Activated CD4-positive, alpha-beta T cell treated with anti-CD3 and anti-CD28 coated beads for 36 hours (primary cell): ENCODE measurements at places on chromosomes 6 and 20. TPM values are rescaled to one million over a fixed set of nuclear protein-coding genes. Genes with fewer than 3 reads are reported as not detected.

- peak; percentile 45 for DNase-seq
Observed at GRCh38 chr6:135129136-135129856, 51.8 kb upstream of the MYB start.

DNA sequence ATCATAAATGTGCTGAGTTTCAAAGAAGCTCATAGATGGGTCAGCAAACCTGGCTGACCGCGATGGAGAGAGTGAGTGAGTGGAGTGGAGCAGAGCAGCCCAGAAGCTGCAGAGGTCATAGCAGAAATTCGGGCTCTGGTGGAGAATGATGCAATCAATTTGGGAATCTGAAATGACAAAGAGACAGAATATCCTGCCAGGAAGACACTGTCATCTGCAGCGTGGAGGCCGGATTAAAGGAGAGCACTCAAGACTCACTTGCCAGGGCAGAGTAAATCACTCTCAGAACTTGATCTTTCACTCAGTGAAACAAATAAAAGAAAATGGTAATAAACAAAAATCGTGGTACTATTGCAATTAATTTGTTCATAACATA lies 109.6 kb upstream of the RREB1 start:
- DNase-seq: no peak

DNA sequence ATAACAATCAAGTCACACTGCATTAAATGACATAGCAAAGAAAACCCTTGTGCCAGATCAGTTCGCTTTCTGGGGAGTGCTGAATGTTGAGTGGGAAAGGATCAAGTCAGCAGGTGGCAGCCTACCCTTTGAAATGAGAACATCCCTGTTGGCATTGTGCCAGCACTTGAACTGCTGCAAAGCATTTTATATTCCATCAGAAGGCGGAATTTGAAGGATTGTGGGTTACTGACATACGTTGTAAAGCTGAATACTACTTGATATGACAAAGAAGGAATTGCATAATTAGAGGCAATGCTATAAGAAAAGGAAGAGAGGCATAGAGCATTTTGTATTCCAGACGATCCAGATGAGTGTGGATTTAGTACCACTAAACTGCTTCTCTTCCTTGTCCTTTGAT lies 26.5 kb downstream of the BCKDHB start:
- DNase-seq: peak; percentile 59

DNA sequence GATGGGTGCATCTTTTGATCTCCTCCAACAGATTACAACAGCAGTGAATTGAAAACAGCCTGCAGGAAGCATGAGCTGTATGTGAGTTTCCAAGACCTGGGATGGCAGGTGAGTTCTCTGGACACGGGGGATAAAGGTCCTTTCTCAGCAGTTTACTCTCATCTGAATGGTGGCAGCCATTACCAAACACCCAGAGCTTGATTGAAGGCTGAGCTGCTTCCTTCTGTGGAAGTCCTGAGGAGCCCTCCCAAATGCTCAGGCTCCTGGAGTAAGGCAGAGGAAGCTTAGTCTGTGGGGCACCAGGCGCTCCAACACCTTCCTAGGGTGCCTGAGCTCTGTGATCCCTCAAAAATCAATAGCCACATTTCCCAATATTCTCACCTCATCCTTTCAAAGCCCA lies 31.5 kb downstream of the TXNDC5 start:
- DNase-seq: no peak

- no peak for DNase-seq
Observed at GRCh38 chr6:114068771-114069170, 97.8 kb upstream of the HDAC2 start.

DNA sequence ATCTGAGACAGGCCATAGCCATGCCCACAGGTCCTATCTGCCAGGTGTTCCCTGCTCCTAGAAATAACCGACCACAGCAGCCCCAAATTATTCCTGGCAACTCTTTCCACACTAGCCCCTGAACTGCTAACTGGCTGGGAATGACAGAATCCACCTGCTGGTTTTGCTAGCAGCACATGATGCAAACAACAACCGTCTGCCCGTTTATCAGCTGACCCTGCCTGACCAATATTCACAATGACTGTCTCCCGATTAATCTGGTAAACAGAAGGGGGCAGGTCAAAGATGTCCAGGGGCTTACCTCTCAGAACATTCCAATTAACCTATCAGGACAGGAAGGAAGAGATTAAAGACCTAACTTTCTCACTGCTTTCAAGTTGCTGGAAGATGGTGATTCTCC lies 101.5 kb downstream of the NRSN1 start:
- no peak for DNase-seq

- no peak for DNase-seq
Observed at GRCh38 chr6:12324099-12324498, 33.9 kb downstream of the EDN1 start.

DNA sequence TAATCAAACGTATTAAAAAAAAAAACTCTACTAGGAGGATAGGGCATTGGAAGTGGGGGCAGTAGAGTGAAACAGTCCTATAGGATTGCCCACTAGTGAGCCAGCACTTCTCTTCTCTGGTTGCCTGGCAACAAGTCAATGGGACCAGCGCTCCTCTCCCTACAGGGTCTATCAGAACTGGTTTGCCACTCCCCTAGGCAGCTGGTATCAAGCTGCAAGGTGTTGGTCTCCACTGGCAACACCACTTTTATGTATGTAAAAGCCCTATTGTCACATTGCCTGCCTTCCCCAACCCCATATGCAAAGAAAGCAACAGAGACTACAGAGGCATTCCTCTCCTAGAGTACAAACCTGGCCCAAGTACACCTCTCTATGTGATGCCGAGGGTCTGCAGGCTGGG lies 166.9 kb upstream of the MCHR2 start:
- no peak for DNase-seq

DNA sequence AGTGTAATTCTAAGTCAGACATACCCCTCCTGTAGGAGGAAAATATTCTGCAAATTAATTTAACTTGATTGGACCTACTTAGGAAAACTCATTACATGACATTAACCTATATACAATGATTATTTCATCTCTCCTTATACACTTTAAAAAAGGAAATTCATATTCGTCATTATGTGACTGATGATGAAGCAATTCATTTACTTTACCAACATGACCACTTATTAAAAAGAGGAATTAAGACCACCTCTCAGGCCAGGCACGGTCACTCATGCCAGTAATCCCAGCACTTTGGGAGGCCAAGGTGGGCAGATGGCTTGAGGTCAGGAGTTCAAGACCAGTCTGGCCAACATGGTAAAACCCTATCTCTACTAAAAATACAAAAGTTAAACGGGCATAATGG lies 11.6 kb downstream of the AKIRIN2 start:
- DNase-seq: no peak

GRCh38 chr20:35562541-35563110 lies 20.7 kb downstream of the ERGIC3 start:
- DNase-seq: no peak

- DNase-seq: no peak
Observed at GRCh38 chr6:109701221-109701620, 10.1 kb downstream of the FIG4 start.

DNA sequence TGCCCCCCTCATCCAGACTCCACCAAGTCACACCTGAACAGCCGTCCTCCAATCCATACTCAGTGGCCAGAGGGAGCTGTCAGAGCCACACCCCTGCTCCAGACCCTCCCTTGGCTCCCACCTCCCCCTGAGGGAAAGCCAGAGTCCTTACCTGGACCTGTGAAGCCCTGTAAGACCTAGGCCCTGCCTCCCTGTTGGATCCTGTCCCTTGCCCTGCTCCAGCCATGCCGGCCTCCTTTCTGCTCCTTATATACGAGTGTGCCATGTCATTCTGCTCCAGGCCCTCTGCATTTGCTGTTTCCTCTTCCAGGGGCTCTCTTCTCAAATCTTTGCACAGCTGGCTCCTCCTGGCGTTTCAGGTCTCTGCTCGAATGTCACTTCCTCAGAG lies 100.3 kb upstream of the MYL9 start:
- DNase-seq: no peak

DNA sequence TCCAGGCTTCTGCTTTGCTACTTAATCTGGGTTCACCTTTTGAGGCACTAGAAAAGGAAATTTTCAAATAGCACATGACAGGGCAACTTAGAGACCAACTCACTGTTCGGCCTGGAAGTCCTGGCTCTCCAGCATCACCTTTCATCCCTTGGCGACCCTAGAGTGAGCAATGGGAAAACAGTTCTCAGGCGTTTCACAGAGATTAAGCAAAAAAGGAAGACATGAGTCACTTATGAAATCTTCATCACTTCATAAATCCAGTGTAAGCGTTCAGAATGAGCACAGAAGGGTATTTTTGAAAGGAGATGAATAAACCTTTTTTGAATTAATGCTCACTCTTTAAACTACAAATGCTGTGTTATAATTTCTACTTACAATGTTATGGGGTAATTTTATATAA lies 104.0 kb downstream of the COL12A1 start:
- DNase-seq: no peak

- no peak for DNase-seq
Observed at GRCh38 chr6:53640361-53640760, 25.2 kb downstream of the KLHL31 start.

DNA sequence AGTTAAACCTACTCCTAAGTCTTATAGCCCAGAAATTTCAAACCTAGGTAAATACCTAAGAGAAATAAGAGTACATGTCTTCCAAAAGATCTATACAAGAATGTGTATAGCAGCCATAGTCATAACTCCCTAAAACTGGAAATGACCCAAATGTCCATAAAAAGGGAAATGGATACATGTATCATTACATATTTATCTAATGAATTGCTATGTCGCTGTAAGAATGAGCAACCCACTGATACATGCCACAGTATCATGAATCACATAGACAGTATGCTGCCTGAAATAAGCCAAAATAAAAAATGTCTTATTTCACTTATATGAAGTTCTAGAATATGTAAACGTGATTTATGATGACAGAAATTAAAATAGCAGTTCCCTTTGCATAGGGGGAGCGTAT lies 679.5 kb downstream of the MAFB start:
- DNase-seq: no peak

GRCh38 chr20:32672982-32673851 lies 524 bp downstream of the C20orf203 start:
- DNase-seq: peak; percentile 48

DNA sequence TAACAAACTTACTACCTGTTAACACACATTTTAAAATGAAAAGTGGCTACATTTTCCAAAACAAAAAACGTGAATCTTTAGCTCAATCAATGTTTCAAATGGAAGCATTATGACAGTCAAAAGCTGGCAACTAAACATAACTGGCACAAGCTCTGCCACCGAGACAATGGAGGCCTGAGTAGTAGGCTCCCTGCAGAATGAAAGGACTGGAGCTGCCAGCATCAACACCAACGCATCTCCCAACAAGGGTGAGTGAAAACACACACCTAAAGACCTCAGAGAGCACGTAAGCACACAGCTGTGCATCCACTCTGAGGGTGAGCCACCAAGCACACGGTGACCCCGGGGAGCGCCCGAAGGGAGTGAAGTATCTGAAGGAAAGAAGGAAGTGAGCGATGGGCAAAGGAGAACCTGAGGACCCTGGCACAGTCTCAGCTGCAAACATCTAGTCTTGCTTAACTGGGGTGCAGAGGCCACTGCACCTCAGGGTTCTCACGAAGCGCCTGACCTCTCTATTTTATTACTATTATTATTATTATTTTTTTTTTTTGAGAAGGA lies 1.6 kb upstream of the ADRM1 start:
- no peak for DNase-seq

GRCh38 chr20:38804682-38805501 lies 605 bp upstream of the PPP1R16B start:
- DNase-seq: peak; percentile 80

- DNase-seq: no peak
Observed at GRCh38 chr6:13338038-13338437, 9.7 kb upstream of the TBC1D7 start.

DNA sequence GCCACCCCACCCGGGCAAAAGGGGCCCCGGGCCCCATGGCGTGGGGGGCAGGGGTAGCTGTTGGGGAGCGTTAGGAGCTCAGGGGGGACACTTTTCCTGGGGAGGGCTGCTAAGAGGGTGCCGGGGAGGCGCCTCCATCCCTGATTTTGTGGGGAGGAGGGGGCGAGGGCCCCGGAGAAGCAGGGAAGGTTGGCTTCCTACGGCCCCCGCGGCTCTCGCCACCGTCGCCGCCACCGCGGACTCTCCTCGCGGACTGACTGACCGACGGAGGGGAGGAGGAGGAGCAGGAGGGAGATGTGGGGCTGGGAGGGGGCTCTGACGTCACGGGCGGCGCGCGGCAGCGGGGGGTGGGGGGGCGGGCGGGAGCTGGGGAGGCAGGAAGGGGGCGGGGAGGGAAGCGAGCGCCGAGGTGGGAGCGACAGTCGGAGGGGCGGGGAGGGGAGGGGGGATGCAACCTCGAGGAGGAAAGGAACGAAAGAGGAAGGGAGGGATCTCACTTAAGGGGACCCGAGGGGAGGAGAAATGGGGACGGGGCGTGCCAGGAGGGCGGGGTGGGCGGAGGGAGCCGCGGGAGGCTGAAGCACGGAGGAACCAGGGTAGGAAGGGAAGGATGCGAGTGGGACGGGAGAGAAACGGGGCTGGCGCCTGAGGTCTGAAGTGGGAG lies 5.1 kb downstream of the GABBR1 start:
- peak; percentile 81 for DNase-seq

- no peak for DNase-seq
Observed at GRCh38 chr20:25012616-25013189, 20.2 kb upstream of the APMAP start.

DNA sequence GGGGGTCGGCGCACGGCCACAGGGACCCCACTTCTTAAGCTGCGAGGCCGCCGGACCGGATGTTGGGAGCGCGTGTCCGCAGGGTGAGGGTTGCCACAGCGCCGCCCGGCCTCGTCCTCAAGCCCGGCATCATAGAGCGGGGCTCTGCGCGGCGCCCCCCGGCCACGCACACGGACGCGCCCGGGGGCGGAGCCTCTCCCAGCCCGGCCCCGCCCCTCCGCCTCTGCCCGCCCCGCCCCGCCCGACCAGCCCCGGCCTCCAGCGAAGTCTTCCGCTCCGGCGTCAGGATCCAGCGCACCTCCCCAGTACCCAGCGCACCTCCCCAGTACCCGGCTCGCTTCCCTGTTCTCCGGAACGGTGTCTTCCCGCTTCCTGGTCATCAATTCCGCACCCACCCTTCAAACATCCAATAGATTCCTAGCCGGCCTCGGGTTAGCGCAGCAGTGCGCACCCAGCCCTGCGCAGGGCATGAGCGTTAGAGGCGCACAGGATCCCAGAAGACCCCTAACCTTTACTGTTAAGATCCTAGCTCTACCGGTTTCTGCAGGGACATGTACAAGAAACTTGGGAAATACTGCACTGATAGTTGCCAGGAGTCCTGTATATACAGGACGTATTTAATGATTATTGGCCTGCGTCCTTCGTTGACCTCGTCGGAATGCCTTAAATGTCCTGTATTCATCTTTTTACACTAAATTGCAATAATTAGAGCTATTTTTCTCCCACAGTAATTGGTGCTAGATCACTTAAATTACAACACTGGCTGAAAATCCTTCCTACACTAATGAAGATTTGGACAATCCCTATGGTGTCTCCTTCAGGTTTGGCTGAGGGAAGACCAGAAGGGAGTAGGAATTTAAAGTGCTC lies 535 bp upstream of the DNAAF9 start:
- DNase-seq: peak; percentile 80

- DNase-seq: no peak
Observed at GRCh38 chr6:57242505-57242904, 20.4 kb upstream of the RAB23 start.

The THBD gene
- not detected for total RNA-seq

The C20orf202 gene
- total RNA-seq: not detected

The RAET1E gene
- total RNA-seq: not detected

The FERMT1 gene
- total RNA-seq: 0.27 TPM

The CTSA gene
- 45.6 TPM for total RNA-seq

The ZNF133 gene
- 8.8 TPM for total RNA-seq

The WFDC8 gene
- total RNA-seq: not detected

The TSPO2 gene
- total RNA-seq: not detected

The CDSN gene
- total RNA-seq: not detected

The MICB gene
- total RNA-seq: 19.7 TPM

The SLC22A1 gene
- 1.2 TPM for total RNA-seq
